ENCODE measurements at places on chromosomes 1 and 21.

DNA sequence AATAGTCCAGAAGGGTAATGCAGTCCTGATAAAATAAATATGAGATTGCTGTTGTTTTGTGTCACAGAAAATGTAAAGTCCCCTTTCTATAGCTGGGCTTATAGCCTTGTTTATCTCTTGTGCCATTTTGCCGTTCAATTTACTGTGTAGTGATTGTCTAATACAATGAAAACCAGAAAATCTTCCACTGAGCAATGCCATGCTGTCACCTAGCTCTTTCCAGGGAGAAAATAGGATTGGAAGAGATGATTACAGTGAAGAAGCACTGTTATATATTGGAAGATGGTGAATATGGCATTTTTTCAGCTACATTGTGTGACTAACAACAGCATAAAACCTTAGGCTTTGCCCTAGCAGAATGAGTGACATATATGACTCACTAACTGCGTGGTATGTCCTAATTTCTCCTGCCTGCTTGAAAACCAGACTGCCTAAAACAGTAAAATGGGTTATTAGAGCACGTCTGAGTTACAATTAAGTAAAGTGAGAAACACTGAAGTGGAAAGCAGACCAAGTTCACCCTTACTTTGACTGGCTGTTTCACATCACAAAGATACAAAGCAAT lies 332.4 kb upstream of the ZP4 start:
- DNase-seq: no peak

DNA sequence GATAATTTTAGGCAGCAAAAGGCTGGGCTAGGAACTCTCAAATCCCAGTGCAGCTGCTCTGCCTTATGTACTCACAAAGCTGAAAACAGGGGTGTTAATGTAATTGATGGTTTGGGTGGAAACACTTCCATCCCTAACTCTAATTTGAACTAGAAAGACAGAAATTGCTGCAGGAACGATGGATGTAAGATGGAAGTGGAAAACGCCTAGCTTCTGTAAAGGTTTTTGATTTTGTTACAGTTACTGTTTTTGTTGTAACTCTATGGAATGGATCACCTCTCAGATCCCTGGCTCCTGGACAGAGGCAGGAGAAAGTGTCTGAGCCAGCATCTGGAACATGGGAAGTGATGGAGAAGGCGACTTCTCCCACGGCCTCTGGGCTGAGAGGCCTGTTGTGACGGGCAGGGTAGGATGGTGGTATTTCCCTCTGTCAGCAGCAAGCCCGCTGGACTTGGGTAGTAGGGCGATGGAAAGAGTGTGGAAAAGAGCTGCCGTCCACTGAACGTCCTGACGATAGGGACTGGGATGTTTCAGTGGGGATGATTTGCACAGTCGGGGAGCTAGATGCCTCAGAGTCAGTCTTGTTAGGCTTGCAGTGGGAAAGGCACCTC lies 1.6 kb downstream of the TRAF5 start:
- no peak for DNase-seq

DNA sequence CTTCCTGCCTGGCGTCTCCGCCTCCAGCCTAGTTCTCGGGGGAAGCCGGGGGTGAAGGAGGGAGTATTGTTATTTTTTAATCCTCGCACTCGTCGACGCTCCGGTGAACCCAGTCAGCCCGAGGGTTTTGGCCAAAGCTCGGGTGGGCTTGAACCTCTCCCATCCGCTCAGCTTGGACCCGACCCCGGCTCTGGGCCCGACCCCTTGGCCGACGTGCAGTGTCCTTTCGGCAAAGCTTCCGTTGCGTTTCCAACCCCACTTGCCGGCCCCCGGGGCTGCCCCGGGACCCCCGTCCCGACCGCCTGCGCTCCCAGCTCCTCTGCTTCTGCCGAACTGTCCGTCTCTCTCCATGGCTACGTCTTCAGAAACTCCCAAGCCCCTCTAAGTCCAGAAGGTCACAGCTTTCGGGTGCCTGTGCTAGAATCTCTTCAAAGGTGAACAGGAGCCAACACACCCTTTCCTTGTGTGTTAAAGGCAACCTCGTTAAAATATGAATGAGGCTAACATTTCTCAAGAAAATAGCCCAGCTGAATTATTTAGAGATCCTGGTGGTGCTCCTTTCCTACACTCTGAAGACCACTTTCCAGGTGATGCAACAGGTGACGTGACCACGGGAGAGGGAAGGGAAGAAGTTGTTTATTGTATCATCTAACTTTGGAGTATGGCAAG lies 647 bp downstream of the DESI2 start:
- DNase-seq: no peak

DNA sequence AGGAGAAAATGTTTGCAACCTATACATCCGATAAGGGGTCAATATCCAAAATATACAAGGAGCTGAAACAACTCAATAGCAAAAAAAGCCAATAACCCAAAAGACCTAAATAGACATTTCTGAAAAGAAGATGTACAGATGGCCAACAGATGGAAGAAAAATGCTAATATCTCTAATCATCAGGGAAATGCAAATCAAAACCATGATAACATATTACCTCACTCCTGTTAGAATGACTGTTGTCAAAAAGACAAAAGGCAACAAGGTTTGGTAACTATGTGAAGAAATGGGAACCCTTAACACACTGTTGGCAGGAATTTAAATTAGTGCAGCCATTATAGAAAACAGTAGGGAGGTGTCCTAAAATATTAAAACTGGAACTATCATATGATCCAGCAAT lies 74.7 kb downstream of the LEPR start:
- no peak for DNase-seq

GRCh38 chr1:38834937-38835827 lies 24.4 kb downstream of the RRAGC start:
- DNase-seq: peak; percentile 94

DNA sequence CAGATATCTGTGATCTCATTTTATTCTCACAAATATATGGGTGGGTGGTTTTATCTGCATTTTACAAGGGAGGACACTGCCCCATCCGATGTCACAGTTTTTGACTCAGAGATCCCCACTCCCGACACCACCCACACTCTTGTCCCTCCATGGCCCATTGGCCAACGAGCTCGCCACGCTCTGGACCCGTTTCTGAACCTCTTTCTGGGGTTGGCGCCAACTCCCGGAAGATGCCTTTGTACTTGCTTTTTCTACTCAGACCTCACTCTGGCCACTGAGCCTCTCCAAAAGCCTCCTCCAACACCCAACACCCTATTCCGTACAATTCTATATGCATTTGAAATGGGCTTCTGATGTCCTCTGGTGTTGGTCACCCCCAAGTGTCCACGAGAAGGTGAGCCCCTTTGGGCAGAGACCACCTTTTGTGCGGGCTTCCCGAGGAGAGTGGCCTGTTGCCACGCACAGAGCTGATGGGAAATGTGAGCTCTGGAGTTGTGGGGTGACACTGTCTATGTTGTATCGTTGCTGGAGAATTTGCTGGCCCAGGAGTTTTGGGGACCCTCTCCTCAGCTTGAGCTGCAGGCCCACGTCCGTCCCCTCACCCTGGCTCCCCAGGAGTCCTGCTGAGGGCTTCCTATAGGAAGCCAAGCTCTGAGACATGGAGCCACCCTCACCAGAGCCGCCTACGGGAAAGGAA lies 366.9 kb upstream of the VAMP3 start:
- no peak for DNase-seq

DNA sequence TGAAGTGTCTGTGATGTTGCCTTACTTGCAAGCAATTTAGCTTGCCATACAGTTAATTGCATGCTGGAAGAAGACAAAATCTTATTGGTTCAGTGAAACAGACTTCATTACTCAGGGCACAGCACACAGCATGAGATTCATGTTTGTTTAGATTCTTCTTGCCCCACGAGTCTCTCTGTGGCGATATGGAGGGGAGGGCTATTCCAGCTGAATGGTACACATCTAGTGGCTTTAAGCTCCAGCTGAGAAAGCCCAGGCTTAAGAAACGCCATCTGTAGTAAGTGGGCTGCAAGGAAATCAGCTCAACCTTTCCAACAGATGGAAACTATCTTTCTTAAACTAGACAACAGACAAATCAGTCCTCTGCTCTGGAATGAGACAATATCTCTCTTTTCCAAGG lies 1022.0 kb downstream of the NCAM2 start:
- no peak for DNase-seq

GRCh38 chr1:199122532-199123311 lies 483.9 kb downstream of the PTPRC start:
- DNase-seq: no peak

DNA sequence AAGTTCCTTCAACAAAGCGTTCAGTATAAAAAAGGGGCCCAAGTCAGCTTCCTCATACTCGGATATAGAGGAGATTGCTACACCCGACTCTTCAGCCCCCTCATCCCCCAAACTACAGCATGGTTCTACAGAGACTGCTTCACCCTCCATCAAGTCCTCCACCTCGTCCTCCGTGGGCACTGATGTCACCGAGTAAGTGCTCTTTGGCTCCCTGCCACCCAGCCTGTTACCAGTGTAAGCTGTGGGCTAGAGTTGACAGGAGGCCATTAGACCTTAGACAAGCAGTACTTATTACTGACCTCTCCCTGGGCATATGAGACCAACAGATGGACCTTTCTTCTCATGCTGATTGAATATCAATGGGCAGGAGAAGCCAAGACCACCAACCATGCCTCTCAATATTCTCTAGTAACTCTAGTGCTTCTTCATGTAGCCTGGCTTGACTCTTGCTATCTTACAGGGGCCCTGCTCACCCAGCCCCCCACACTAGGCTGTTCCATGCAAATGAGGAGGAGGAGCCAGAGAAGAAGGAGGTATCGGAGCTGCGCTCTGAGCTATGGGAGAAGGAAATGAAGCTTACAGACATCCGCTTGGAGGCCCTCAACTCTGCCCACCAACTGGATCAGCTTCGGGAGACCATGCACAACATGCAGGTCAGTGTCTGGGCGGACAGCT lies 20.9 kb upstream of the IPO9 start:
- DNase-seq: no peak

GRCh38 chr1:14915356-14916054 lies 238.0 kb upstream of the TMEM51 start:
- peak; percentile 12 for DNase-seq

- DNase-seq: no peak
Measured at GRCh38 chr1:167697667-167698141, 24.1 kb upstream of the MPZL1 start.

- DNase-seq: no peak
Measured at GRCh38 chr1:1272341-1273208, 1.1 kb downstream of the UBE2J2 start.

DNA sequence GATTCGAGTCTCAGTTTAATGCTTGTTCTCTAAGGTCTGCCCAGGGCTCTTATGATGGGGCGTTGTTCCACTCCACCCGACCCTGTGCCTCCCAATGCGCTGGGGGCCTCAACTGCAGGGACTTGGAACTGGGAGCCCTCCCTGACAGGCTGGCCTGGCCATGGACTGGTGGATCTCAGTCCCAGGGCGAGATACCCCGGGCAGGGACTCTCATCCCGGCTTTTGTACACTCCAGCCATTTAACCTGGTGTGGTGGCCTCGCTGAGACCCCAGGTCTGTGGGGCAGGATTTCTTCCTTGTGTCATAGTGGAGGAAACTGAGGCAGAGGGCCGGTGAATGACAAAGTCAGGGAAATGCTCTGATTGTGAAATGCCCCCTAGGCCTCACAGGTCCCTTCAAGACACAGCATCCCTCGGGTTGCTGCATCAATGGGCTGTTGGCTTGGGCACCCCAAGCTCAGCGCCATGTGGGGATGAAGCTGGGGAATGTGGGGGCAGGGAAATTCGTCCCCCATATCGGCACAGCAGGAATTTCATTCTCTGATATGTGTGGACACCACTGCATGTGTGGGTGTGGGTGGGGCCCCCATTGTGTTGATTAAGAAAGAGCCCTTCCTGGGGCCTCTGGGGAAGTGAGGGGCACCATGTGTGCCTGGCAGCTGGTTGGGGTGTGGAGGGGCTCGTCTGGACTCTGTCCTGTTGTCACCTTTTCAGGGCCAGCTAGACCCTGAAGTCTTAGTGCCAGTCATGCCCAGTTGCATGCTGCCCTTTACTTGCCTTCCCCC lies 19.9 kb upstream of the ZNF678 start:
- no peak for DNase-seq

DNA sequence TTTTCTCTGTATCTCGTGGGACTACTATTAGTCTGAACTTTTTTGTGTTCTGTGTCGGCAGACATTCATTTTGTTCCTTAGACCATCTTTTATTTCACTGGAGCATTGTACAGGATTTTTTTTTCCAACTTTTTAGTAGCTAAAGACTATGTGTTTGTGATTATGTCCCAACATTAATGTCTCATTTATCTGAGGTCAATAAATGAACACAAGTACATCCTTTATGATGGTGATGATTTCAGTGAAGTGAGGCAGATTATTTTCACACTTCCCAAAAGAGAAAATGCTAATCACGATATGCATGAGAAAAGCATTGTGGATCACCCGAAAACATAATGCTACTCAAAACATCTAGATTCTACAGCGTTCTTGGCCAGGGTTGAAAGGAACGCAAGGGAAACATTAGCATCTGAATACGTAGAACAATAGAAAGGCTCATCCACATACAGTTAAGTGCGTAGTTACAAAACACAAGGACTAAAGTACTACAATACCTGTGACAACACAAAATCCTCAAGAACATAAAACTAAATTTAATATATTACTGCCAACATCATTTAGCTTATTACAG lies 981.7 kb upstream of the NCAM2 start:
- no peak for DNase-seq

DNA sequence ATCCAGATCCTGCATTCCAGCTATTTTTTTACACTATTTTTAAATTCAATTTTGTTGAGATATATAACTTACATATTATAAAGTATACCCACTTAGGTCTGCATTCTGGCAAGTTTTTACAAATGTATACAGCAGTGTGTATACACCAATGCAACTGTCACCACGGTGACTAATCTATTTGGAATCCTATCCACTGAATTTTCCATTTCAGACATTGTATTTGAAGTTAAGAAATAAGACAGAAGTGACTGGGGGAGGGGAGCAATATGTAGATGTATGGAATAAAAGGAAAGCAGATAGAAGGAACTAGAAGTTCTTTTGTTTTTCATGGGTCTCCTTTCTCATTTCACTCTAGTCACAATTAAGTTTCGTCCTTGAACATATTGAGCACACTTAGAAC lies 431.5 kb upstream of the CHRM3 start:
- DNase-seq: no peak
